Peyer's patch (tissue), 4 donors: ENCODE measurements at places on chromosomes 3 and 15.
A peak's percentile ranks its signal among the peaks of the same experiment; 100 is the strongest.

DNA sequence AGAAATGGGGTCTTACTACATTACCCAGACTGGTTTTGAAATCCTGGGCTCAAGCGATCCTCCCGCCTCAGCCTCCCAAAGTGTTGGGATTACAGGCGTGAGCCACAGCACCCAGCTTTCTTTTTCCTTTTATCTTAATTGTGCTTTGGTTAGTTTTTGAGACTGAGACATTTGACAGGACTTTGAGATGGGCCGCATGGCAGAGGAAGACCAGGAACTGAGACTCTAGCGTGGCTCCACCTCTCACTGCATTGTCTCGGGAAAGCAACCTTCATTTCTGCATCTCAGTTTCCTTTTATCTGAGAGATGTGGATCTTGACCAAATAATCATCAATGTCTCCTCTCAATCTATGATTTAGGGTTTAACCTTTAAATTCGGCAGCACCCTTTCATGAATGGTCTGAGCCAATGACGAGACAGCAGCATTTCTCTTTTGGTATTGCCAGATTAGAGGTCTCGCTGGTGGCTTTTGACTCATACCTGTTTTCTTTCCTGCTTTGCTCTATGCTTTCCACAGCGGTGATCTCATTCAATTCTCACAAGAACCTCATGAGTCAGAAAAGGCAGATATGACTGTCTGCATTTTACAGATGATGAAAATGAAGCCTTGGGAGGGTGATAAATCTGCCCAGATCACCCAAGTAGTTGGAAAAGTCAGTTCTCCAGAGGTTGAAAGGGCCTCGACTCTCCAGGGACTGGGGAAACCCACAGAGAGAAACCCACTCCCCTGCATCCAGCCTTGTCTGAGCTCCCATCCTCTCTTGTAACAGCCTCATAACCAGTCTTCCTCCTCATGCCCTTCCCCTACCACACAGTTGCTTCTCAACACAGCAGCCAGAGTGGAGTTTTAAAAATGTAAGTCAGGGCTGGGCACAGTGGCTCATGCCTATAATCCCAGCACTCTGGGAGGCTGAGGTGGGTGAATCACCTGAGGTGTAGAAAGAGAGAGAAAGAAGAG lies 84.8 kb upstream of the FOXB1 start:
- DNase-seq: no peak

- DNase-seq: no peak
Observed at GRCh38 chr3:82796765-82797164, 1035.3 kb upstream of the GBE1 start.

DNA sequence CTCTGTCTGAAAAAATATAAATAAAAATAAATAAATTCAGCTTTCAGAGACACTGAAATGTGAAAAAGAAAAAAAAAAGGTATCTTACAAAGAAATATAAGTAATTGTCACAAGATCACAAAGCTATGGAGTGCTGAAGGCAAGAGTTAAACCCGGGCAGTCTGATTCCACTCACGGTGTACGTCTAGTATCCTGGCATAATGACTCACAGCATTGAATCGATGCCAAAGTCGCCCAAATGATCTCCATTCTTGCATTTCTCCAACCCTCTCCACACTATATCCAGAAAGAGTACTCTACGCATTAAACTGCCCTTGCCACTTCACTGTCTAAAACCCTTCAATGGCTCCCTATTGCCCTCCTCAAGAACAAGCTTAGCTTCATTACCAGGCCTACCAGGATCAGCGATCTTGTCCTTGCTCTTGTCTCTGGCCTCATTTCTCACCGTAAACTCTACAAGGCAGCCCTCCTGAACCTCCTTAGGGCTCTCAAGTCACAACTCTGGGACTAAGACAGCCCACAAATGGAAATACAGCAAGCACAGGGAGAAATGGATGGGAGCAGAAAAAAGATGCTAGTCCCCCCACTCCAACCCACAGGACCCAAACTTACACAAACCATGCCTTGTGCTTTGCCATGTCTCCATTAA lies 7.7 kb downstream of the SUCLG2 start:
- DNase-seq: no peak

DNA sequence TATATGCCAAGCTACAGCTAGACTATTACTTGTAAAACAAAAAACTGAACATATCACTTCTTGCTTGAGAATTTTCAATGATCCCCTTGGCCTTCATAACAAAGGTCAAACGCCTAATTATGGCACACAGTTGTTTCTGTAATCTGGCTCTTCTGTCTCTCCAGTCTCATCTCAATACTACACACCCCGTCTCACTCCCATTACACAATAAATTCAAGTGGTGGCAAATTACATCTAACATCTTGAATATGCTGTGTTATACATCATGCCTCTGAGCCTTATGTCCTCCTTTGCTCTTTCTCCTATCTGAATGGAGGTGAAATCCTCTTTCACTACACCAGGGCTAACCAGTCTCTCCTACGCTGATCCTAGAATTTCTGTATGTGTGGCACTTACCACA lies 140.4 kb downstream of the TBL1XR1 start:
- no peak for DNase-seq

DNA sequence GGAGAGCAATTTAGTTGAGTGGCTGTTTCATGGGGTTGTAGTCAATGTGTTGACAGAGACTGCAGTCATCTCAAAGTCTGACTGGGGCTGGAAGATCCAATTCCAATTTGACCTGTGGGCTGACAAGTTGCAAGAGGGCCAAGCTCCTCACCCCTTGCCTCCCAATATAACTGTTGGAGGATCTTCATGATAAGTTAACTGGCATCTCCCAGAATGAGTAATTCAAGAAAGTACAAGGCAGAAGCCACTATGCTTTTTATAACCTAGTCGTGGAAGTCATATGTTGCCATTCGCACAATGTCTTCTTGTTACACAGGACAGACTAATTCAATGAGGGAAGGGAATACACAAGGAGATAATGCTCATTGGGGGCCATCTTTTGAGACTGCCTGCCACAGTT lies 29.1 kb downstream of the GPR15 start:
- no peak for DNase-seq

DNA sequence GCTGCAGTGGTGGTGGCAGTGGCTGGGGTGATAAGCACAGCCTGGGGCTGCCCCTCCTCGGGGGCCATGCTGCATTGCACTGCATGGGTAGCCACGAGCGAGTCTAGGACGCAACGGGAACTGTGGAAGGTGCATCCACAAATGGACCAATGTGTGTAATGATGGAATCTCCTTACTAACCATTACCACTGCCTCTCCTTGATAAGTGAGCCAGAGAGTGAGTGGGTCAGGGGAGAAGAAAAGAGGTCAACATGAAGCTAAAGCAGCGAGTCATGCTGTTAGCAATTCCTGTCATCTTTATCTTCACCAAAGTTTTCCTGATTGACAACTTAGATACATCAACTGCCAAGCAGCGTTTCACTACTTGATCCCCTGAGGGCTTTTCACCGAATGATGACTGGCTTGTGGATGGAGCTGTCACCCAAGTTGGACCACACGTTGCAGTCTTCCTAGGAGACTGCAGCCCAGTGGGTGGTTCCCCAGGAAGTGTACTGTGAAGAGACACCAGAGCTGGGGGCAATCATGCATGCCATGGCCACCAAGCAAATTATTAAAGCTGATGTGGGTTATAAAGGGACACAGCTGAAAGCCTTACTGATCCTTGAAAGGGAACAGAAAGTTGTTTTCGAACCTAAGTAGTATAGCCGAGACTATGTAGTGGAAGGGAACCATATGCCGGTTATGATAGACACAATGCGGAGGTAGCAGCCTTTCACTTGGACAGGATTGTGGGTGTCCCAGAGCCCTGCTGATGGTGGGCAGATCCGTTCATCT lies 20.6 kb downstream of the SAMD7 start:
- peak; percentile 86 for DNase-seq

DNA sequence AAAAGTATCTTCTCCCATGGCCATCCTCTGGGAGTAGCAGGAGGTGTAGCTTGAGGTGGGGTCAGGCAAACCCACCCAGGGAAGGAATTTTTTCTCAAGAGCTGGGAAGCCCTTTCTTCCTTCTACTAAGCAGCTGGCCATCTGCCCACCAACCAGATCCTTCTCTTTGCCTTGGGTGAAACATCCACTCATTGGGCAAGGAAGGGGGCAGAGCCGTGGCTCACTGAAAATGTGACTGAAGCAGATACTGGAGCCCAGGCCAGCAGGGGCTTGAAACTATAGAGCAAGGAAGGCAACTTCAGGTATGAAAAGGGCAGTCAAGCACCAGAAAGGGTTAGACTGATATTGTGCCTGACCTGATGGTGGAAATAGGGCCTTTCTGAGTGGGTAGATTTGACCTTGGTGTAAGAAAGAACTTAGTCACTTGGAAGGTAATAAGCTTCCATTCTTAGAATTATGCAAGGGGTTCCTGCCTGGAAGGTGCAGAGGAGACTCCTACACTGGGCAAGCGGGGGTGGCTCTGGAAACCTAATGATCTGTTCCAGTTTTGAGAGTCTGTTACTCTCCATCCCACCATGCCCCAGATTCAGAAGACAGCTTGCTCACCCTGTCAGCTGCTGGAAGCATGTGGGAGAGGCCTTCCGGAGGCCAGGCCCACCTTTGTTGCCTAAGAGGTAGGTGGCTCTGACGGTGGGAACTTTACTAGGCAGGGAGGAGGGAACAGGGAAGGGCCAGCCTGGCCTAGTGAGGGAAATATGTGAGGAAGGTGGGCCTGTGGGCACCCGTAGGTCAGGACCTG lies 22.0 kb upstream of the PLA2G4E start:
- no peak for DNase-seq

GRCh38 chr3:9246189-9246588 lies 3.3 kb downstream of the SRGAP3 start:
- no peak for DNase-seq

DNA sequence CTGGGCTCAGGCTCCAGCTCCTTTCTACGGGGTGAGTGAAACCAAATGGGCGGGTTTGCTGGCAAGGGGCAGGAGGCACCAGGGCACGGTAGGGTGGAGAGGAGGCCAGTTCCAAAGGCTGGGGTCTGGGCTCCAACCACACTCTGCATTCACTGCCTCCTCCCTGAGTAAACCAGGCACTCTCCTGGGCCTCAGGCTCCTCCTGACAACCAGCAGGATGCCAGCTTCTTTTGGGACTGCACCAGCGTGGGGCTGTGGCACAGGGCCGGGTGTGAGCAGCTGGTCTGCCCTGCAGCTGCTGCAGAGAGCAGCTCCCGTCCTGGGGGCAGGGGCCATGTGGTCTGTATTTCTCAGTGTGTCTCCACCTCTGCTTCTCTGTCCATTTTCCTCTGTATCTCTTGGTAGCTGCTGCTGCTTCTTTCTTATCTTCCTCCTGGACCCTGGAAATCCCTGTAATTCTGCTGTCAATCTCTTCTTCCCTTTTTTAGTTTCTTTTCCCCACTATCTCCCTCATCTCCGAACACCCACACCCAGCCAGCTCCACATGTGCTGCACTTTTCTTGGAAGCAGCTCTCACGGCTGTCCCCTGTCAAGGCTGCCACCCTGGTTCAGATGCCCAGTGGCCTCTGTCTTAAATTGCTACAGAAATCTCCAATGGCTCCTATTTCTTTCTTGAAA lies 54.9 kb upstream of the TBC1D21 start:
- no peak for DNase-seq

DNA sequence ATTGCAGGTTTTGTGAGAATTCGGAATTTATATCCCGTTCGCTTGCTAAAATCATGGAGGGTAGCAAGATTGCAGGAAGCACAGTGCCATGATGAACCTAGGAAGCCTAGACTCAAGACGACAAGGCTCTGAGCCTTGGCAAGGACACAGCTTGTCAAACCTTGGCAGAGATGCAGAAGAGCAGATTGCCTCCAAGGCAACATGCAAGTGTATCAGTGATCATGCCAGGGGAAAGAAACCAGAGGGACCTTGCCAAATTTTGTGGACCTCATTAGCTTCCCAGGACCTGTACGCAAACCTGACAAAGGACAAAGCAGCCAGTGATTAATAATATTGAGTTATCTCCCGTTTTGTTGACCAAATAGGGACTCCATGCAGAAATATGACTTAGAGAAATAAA lies 159.7 kb downstream of the GOLIM4 start:
- no peak for DNase-seq

DNA sequence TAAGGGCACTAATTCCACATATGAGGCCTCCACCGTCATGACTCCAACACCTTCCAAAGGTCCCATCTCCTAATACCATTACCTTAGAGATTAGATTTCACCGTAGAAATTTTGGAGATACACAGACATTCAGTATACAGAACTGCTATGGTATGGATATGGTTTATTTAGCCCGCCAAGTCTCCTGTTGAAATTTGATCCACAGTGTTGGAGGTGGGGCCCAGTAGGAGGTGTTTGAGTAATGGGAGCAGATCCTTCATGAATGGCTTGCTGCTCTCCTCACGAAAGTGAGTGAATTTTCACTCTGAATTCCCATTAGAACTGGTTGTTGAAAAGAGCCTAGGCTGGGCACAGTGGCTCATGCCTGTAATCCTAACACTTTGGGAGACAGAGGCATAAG lies 7.4 kb downstream of the MKRN3 start:
- no peak for DNase-seq

GRCh38 chr15:28960979-28961378 lies 75.2 kb downstream of the APBA2 start:
- DNase-seq: peak; percentile 18

DNA sequence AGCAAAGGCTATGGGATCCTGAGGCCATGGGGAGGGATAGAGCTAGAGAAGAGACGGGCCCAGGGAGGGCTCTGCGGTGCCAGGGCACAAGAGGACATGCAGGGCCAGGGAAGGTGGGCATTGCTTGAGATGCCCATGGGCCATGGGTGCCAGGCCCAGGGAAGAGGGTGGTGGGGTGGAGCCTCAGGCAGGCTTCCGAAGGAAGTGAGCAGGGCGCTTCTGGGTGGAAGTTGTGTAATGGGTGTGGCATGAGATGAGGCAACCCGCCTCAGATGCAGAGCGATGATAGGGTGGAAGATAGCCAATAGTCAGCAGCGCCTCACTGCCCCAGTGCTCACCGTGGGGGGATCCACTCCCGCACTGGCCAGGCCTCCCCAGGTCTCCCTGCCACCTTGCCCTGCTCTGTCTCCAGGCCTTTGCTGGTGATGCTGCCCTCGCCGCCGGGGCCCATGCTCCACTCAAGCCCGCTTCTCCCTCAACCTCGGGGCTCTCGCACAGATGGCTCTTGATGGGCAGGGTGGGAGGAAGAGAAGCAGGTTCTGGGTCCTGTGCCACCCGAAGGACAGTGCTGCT lies 51.4 kb downstream of the DNAJB8 start:
- no peak for DNase-seq

DNA sequence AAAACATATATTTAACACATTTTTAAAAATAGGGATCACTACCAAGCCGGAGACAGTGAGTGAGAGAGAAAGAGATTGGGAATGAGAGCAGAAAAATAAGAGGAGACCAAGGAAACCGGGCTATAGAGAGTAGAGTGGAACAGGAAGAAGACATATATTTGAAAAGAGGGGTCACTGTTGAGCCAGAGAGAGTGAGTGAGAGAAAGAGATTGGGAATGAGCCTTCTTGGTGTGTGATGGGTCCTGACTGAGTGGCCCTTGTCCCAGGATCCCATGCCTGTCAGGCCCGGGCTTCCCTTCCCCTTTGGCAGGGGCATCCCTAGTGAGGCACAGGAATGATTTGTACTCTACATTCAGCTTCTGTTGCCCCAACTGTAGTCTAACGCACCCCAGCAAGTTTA lies 646.6 kb downstream of the NTRK3 start:
- DNase-seq: no peak
